Peyer's patch (tissue), 4 donors: ENCODE measurements at places on chromosomes 13 and 19. TPM values are rescaled to one million over a fixed set of nuclear protein-coding genes. Genes with fewer than 3 reads are reported as not detected.

OLFM2 gene
- 5.3 TPM for total RNA-seq

KPTN gene
- total RNA-seq = 12.3 TPM

ATP8A2 gene
- 3.2 TPM for total RNA-seq

ERICH4 gene
- 17.4 TPM for total RNA-seq

MIA gene
- total RNA-seq = not detected

CYP2A7 gene
- not detected for total RNA-seq

PSG7 gene
- not detected for total RNA-seq

- no peak for DNase-seq
Measured at GRCh38 chr19:54189145-54189734, at the start of gene MBOAT7. Gene MBOAT7, minus strand, starts transcription at chr19:54189580. Its CDS starts 1,072 bp downstream, at chr19:54188508.

GRCh38 chr19:23002690-23003422, at the start of gene ZNF728:
Gene ZNF728, minus strand, starts transcription at chr19:23003176. Its CDS starts 146 bp downstream, at chr19:23003030.
- DNase-seq = no peak

- no peak for DNase-seq
Measured at GRCh38 chr13:23955064-23955463, 57.8 kb upstream of the C1QTNF9B start.

DNA sequence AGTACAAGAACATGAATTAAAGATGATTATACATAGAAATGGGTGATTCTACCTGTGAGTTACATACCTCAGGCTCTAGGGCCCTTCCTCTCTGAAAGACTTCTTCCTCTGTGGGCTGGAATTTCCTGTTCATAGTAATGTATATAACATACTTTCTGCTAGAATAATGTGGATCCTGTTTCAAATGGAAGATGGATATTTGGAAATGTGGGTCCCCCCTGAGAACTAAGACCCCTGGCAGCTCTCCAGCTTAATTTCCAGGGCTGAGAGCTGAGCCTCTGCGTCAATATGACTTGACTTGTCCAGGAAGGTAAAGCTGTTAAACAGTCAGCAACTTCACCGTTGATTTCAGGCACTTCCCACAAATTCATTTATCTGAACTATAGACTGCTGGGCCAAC, 296.3 kb downstream of the NALCN start:
- DNase-seq = no peak

GRCh38 chr19:36013280-36014011, 567 bp downstream of the ALKBH6 start:
- no peak for DNase-seq

- peak; percentile 65 for DNase-seq
Measured at GRCh38 chr19:3483226-3483628, at the start of gene SMIM44. Gene SMIM44, minus strand, starts transcription at chr19:3483441. Its CDS starts 38 bp downstream, at chr19:3483403.

GRCh38 chr13:90270226-90270625, 1077.3 kb upstream of the MIR17HG start:
- no peak for DNase-seq

- no peak for DNase-seq
Measured at GRCh38 chr13:50955241-50955640, 45.6 kb downstream of the RNASEH2B start.

GRCh38 chr13:111908981-111909380, 158.0 kb upstream of the SOX1 start:
- DNase-seq = peak; percentile 24

DNA sequence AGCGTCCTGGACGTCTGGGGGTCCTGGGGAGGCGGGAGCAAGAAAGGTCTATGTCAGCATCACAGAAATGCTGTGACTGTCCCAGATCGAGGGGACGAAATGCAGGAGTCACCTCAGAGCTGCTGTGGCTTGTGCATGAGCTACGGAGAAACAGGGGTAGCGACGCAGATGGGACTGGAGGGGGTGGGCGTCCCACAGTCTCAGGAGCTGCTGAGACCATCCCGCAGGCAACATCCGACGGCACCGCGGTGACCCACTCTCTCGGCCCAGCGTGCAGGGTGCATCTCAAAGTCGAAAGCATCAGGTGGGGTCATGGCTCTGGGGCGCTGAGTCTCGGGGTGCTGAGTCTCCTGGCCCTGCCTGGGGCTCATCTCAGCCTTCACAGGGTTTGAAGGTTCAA, 37.4 kb upstream of the C13orf46 start:
- DNase-seq = no peak

DNA sequence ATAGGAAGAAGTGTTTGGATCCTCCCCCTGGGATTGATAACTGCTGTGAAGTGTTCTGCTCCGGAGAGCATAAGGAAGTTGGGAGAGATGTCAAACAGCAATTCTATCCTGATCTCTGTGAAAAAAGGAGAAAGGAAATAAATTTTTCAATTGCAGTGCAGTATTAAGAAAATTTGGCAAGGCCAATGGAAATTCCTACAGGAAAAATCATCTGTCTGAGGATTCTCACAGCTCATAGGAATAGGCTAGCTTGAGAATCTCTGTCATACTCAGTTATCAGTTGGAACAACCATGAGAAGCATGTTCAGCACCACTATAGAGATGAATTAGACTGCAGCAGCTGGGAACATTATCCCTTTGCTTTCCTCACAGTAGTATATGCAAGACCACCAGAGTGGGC, 1238.9 kb upstream of the MIR17HG start:
- no peak for DNase-seq

GRCh38 chr13:46662690-46663089, 109.7 kb downstream of the LRCH1 start:
- no peak for DNase-seq

DNA sequence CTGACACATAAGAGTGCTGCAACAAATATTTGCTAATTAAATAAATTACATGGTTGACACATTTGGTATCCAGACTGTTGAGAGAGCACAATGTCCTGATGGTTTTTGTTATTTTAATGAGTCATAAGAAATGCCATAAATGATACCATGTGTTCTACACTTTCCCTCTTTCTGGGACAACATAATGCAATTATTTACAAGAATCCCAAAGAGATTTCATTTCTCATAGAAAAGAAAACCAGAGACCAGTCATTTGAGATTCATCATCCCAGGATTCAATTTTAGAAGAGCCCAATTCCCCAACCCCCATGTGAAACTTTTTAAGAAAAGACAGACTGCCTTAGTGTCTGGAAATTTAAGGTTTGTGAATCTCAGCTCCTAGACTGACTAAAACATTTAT, 399.6 kb downstream of the DCT start:
- DNase-seq = no peak

DNA sequence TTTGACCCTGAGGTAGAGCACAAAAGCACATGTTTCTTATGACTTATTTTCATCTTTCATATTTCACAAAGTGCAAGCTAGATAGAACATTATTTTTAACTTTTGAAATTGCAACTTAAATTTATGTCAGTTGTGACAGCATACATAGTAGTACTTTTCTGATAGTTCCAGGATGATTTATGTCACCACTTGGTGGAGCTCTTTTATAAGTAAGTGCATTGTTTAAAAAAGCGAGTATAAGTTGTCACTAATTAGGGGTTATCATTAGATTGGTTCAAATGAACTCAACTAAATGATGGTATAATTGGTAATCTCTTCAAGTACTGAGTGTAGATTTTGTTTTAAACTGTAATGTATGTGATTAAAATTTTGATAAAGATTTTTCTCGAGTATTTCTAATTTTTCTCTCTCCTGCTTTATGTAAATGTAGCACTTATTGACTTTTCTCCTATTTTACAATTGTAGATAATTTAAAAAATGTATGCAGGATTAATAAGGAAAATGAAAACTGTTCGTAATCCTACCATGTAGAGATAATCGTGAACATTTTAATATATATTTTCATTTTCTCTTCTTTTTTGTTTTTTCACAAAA, 31.1 kb downstream of the RB1 start:
- DNase-seq = no peak

DNA sequence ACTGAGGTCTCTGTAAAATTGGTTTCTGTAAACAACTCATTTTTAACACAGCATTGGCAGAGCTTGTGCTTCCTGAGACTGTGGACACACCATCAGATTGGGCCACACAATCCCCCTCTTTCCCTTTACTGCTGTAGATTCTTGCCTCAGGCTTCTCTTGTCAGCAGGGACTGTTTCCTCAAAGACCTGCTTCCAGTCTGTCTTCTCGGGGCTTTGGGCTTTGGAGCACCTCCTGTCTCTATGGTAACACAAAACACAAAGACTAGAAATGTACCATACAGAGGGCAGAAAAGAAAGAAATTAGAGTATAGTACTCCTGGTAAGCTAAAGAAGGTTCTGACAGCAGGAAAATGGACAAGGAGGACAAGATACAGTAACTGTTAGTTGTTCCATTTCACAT, 484.5 kb downstream of the DIAPH3 start:
- DNase-seq = no peak

GRCh38 chr19:39997638-39998216, 867 bp downstream of the ZNF546 start:
- DNase-seq = no peak
